ENCODE measurements at places on chromosomes 6 and 20.

DNA sequence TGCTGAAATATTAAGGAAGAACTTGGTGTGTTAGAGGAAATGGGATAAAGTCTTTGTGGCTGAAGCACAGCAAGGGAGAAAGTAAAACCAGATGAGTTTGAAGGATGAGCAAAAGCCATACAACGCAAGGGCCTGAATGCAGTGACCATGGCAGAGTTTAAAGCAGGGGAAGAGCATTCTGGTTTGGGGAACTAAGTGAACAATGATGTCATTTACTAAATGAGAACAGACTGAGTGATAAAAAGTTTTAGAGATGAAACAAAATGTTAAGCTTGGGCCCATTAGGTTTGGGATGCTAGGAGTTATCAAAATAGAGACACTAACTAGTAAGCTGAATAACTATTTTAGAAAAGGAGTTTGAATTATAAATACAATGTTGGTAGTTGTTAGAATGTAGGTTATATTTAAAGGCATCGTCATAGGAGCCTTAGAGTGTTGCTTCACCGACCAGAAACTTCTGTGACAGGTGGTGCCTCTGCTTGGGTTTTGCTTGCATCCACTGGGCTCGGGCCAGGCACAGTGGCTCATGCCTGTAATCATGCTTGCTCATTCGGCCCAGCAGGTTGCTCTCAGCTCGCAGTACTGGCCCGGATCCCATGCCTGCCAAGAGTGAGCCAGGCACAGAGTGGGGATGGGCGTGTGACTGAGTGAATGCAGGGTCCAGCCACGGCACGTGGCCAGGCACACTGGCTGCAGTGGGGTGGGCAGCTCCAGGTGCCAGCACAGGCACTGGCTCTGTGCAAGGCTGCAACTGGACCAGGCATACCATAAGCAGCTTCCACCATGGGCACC, 37.4 kb upstream of the OPRM1 start:
- no peak for DNase-seq

- DNase-seq, result no peak
These were observed 4.2 kb downstream of the VEGFA start for GRCh38 chr6:43773980-43774775.

DNA sequence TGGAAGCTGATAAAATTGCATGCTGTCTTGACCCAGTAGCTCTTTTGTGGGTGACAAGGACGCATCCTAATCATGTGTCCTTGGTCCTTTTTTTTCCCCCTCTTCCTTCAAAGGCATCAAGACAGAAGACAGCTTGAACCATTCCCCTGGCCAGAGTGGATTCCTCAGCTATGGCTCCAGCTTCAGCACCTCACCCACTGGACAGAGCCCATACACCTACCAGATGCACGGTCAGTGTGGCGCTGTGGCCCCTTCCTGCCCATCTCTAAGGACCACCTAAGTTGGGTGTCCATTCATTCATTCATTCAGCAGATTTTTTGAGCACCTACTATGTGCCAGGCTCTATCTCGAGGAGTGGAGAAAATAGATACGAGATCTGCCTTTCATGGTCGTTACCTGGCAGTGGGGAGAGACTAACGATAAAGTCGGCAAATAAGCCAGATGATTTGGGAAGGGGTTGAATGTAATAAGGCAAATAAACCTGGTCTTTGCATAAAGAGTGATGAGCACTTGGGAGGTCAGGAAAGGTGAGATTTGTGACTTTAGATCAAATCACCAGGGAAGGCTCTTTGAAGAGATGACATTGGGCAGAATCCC, 121.5 kb downstream of the EYA2 start:
- no peak for DNase-seq

GRCh38 chr6:91751526-91751925, 1164.7 kb upstream of the MAP3K7 start:
- no peak for DNase-seq

- DNase-seq, result no peak
These were observed 4.2 kb downstream of the FBXO9 start for GRCh38 chr6:53069427-53069826.

DNA sequence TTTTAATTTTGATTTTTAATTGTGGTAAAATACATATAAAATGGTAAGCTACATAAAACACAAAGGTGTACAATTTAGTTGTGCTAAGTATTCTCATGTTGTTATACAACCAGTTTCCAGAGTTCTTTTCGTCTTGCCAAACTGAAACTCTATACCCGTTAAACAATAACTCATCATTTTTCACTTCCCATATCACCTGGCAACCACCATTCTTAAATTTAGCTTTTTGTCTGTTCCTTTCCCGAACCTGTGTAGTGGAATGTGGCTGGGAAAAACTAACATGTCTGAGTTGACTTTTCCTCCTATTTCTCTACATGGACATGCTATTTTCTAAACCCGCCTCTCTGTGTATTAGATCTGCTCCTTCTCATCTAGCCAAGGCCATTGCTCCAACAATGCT, 27.6 kb downstream of the RPRD1B start:
- DNase-seq, result no peak

GRCh38 chr6:84753173-84753572, 11.2 kb downstream of the TBX18 start:
- DNase-seq, result no peak

- no peak for DNase-seq
These were observed 61.6 kb downstream of the PREX1 start for GRCh38 chr20:48766205-48766604.

DNA sequence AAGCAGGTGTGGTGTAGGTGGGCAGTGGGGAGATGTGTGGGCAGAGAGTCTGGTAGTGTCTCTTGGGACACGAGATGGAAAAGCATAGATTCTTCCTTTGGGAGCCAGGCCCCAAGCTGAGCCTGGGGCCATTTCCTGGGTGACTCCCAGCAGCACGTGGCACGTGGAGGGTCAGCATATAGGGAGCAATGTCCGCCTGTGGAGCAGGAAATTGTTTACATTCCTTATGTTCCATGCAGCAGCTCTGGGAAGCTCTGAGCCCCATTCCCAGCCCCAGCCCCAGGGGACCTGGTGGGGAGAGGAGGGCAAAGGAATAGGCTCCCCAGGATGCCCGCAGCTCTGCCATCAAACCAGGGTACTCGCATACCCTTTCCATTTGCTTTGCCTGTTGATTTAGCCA, 57.6 kb downstream of the DAAM2 start:
- no peak for DNase-seq

DNA sequence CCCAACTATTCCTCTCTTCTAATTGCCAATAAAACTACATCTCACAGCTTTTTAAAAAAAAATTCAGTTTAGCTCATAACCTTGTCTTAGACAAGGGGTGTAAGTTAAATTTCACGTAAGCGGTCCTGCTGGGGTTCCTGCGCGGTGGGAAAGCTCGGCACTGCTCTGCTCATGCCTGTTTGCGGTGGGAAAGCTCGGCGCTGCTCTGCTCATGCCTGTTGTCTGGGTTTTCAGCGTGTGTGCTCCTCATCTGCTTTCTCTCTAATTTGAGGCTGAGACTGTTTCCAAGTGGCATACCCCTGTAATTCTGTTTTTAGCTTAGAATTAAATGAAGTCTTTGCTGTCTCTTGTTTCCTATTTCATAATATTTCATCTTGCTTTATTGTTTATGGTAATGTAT, 18.6 kb downstream of the ARID1B start:
- DNase-seq, result no peak

DNA sequence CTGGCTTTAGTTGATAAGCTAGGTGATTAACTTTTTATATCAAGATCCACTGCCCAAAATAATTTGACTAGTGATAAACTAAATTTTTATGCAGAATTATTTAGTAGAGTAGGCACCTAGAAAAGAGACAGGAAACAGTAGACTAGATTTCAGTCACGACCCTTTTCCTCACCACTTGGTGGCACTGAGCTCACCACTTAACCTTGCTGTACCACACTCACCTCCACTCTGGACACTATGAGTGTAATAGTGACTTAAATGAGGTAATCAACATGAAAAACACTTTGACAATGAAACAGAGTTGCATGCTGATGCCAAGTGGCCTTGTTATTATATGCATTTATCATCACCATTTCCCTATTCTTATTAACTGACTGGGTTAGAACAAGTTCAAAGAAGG, 730.4 kb downstream of the KIF16B start:
- DNase-seq, result no peak

- no peak for DNase-seq
These were observed 137.9 kb downstream of the VEGFA start for GRCh38 chr6:43907789-43908472.

DNA sequence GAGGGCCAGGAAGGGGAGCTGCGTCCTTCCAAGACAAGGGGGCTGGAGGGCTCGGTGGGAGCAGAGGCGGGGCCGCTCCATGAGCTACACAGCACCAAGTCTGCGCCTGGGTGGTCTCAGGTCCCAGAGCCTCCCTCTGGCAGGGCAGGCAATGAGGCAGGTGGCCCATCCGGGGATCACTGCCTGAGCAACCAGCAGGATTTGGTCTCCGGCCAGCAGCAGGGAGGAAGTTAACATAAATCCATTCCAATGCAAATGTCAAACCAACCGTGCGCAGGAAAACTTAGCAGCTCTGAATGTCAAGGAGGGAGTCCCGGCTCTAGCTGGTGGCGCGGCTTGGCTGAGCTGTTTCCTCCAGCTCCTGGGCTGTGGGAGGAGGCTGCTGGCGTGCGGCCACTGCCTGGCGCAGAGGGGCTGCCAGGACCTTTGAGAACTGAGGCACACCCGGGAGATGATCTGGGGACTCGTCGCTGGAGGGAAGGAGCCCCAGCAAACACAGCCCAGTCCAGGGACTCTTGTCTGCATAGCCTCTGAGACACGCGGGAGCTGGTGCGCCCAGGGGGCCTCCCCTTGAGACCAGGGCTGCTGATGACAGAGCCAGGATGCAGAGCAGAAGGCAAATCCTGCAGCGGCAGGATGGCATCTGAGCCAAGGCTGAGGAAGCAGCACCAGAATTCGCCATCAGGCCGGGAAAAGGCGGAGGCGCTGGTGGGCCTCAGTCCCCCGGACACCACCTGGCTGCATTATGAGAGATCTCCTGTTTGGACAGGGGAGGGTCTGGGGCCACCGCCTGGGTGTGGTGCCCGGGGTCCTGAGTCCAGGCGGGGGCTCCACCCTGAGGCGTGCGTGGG, 33.1 kb upstream of the CHRNA4 start:
- DNase-seq, result no peak

- no peak for DNase-seq
These were observed 160.8 kb downstream of the TBXT start for GRCh38 chr6:166006900-166007301.

GRCh38 chr6:7154341-7155139, 46.8 kb downstream of the RREB1 start:
- no peak for DNase-seq

DNA sequence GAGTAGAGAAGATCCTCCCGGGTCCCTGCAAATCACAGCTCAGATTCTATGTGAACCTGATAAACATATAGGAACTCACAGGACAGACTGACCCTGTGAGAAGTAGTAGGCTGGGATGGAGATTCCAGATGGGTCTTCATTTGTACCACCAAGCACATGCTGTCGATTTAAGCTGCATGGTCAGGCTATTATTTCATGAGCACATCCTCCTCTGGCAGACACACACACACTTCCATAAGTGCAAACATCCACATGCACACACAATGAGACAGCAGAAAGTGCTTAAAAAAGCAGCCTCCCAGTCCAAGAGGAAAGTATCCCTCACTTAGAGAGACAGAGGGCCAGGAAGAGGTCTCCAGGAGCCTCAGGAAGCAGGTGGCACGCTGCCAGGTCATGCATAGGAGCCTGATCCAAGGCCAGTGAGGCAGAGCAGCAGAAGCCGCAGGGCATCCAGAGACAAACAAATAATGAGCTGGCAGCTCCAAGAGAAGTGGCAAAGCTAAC, 131.8 kb downstream of the UNC5CL start:
- DNase-seq, result peak; percentile 60

- no peak for DNase-seq
These were observed 6.7 kb downstream of the SFT2D1 start for GRCh38 chr6:166335378-166336302.

Measured in SHP77 treated with DMSO at 0.1 percent for 48 hours (cell line).